Mesendoderm (in vitro differentiated cells): ENCODE measurements at places on chromosomes 1 and 21.

GRCh38 chr1:180909005-180909414 lies 3.7 kb upstream of the KIAA1614 start:
- H3K4me3 ChIP-seq = no peak overlapping the region
- H3K36me3 ChIP-seq = no peaks in the 10 kb centered on the region
- H3K27me3 ChIP-seq = no peaks in the 10 kb centered on the region
- H3K4me1 ChIP-seq = peaks cover 2% of the 10 kb centered on the region
- no peak for DNase-seq

- H3K4me3 ChIP-seq = no peak overlapping the region
- H3K27me3 ChIP-seq = no peaks in the 10 kb centered on the region
- H3K27ac ChIP-seq = no peak overlapping the region
- no peaks in the 10 kb centered on the region for H3K36me3 ChIP-seq
These were observed 52.2 kb upstream of the ROR1 start for GRCh38 chr1:63721531-63722189.

DNA sequence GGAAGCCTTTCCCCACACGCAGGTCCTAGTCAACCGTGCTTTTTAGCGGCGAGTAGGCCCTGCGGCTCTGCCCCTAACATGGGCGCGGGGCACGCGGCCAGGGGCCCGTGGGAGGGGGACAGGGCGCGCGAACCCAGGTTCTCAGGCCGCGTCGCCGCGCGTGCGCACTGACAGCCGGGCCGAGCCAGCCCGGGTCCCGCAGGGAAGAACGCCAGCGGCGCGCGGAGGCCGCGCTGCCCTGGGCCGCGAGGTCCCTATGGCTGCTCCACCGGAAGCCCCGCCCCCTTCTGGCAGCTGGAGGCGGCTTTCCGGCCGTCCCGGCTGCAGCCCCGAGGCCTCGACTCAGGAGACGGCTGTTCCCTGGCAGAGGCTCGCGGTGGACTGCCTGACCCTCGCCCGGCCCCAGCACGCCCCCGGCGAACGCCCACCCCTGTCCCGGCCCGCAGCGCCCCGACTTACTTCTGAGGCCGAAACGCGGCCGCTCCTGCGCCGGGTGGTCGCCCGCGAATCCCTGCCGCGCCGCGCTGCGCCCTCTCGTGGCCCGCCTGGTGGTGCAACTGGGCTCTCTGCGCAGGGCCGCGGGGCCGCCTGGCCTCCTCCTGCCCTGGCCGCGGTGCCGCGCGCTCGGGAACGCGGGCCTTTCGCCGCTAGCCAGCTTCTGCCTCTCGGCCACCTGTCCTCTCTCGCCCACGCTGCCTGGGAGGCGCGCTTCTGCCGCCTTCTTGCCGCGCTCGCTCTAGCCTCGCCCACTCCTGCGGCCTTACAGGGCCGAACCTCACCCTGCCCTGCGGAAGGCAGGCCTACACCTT lies 16.6 kb upstream of the RIPPLY3 start:
- H3K27me3 ChIP-seq = no peaks in the 10 kb centered on the region
- H3K4me1 ChIP-seq = peaks cover 7% of the 10 kb centered on the region
- H3K36me3 ChIP-seq = no peaks in the 10 kb centered on the region

DNA sequence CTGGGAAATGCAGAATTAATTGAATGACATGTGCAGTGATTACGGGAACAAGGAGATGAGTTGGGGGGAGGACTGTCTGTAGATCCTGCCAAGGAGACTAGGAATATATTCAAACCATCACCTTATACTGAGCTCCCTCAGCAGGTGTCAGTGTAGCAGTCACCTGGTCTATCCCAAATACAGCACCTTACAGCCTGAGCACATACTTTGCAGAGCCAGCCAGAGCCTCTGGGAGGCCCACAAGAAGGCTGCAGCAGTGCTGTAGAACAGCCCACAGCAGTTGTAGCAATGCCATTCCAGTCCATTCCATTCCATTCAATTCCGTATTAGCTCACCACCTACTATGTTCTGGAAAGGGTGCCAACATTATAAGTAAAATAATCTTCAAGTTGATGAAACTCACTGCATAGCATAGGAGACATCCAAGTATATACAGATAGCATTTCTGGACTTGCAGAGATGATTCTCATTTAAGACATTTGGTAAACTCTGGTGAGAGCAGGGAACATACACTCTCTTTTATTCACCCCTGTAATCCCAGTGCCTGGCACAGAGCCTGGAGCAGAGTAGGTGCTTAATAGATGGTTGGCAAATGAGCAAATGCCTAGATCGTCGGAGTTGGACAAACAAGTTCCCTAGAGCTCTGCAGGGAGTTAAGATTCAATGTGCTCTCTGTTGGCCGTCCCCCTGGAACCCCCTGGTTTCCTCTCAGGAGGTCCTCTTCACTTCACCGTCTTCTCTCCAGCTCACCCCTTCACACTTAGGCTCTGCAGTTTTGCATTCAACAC lies 44.7 kb downstream of the KCNC4 start:
- H3K36me3 ChIP-seq = no peaks in the 10 kb centered on the region
- H3K4me1 ChIP-seq = no peaks in the 10 kb centered on the region
- DNase-seq = no peak
- no peak overlapping the region for H3K4me3 ChIP-seq

GRCh38 chr1:220325306-220325995 lies 53.2 kb upstream of the RAB3GAP2 start:
- no peaks in the 10 kb centered on the region for H3K27me3 ChIP-seq
- H3K4me1 ChIP-seq = no peaks in the 10 kb centered on the region
- no peaks in the 10 kb centered on the region for H3K36me3 ChIP-seq
- no peak for DNase-seq

DNA sequence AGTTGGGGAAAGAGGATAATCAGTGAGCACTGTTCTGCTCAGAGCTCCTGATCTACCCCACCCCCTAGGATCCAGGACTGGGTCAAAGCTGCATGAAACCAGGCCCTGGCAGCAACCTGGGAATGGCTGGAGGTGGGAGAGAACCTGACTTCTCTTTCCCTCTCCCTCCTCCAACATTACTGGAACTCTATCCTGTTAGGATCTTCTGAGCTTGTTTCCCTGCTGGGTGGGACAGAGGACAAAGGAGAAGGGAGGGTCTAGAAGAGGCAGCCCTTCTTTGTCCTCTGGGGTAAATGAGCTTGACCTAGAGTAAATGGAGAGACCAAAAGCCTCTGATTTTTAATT lies 42.7 kb downstream of the YARS1 start:
- peaks cover 14% of the 10 kb centered on the region for H3K36me3 ChIP-seq
- H3K4me1 ChIP-seq = no peaks in the 10 kb centered on the region
- H3K4me3 ChIP-seq = no peak overlapping the region
- H3K27me3 ChIP-seq = no peaks in the 10 kb centered on the region
- DNase-seq = peak; percentile 27

- no peaks in the 10 kb centered on the region for H3K27me3 ChIP-seq
- H3K4me3 ChIP-seq = no peak overlapping the region
- H3K4me1 ChIP-seq = no peaks in the 10 kb centered on the region
- no peaks in the 10 kb centered on the region for H3K36me3 ChIP-seq
- H3K27ac ChIP-seq = no peak overlapping the region
These were observed 4.6 kb downstream of the BECN2 start for GRCh38 chr1:241962153-241962552.

DNA sequence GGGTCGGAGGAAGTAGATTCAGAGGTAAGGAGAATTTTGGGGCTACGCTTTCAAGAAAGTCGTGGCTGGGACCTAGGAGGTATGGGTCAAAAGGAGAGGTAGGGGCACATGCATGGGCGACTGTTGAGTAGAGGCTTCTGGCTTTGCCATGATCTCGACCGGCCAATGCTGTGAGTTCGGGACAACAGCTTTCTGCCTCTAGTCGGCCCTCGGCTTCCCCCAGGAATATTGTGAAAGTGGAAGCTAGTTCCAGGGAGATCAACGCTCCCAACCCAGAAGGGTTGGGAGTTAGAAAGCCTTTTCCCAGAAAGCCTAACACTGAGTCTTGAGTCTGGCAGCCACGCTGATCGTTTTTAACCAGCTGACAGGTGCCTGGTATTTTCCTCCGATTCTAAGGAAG lies 69.0 kb downstream of the ZNF678 start:
- no peak for DNase-seq
- no peaks in the 10 kb centered on the region for H3K4me1 ChIP-seq
- no peaks in the 10 kb centered on the region for H3K36me3 ChIP-seq
- H3K27ac ChIP-seq = no peak overlapping the region

GRCh38 chr21:35217504-35218060 lies 168.5 kb upstream of the RUNX1 start:
- H3K27me3 ChIP-seq = no peaks in the 10 kb centered on the region
- H3K27ac ChIP-seq = no peak overlapping the region
- DNase-seq = peak; percentile 99
- H3K4me3 ChIP-seq = no peak overlapping the region
- H3K36me3 ChIP-seq = no peaks in the 10 kb centered on the region

- H3K36me3 ChIP-seq = no peaks in the 10 kb centered on the region
- peak; percentile 67 for DNase-seq
- peaks cover 2% of the 10 kb centered on the region for H3K4me1 ChIP-seq
These were observed 759 bp downstream of the AMPD2 start for GRCh38 chr1:109620401-109620791.

DNA sequence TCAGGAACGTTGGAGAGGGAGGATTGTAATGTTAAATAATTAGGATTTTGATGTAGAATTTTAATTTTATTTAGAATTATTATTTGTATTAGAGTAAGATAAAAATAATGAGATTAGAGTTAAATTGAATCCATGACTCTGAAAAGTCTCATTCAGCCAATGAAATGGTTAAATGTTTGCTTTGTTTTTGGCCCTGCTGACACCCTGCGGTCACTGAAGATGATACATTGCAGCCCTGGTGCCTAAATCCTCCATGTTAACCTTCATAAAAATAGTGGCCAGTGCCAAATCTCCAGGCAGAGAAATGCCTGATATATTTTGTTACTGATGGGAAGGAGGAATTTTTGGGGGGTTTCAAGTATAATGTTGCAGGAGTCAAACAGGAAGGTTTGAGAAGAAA lies 27.3 kb upstream of the RLF start:
- no peak for DNase-seq
- no peaks in the 10 kb centered on the region for H3K36me3 ChIP-seq
- H3K4me1 ChIP-seq = no peaks in the 10 kb centered on the region
- no peak overlapping the region for H3K27ac ChIP-seq
- H3K4me3 ChIP-seq = no peak overlapping the region

DNA sequence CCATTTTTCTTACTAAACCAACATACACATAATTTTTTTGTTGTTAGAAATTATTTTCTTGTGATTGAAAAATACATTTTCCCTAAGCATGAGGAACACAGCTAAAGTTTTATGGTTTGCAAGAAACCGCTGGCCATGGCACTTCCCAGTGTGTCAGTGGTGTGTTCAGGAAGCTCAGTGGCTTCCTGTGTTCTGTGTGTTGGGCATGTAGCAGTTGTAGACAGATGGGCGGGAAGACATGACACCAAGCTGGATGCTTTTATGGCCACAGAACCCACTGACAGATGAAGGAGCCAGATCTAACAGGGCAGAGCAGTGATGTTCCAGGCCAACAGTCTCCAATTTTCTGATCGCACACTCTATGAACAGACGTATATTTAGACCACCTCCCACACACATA lies 119.8 kb downstream of the GALNT2 start:
- H3K27ac ChIP-seq = no peak overlapping the region
- no peak for DNase-seq
- H3K4me1 ChIP-seq = peaks cover 7% of the 10 kb centered on the region
- H3K36me3 ChIP-seq = no peaks in the 10 kb centered on the region
- H3K27me3 ChIP-seq = no peaks in the 10 kb centered on the region
- H3K4me3 ChIP-seq = no peak overlapping the region

- no peaks in the 10 kb centered on the region for H3K4me1 ChIP-seq
- no peaks in the 10 kb centered on the region for H3K36me3 ChIP-seq
- H3K27me3 ChIP-seq = no peaks in the 10 kb centered on the region
- H3K27ac ChIP-seq = no peak overlapping the region
These were observed 30.0 kb downstream of the IRF2BP2 start for GRCh38 chr1:234579967-234580366.

- no peak overlapping the region for H3K4me3 ChIP-seq
- no peaks in the 10 kb centered on the region for H3K27me3 ChIP-seq
- H3K27ac ChIP-seq = no peak overlapping the region
- peaks cover 2% of the 10 kb centered on the region for H3K36me3 ChIP-seq
- peak; percentile 99 for DNase-seq
- H3K4me1 ChIP-seq = peaks cover 16% of the 10 kb centered on the region
These were observed 161.0 kb downstream of the PLXNA2 start for GRCh38 chr1:208083016-208083714.

- no peak overlapping the region for H3K27ac ChIP-seq
- H3K36me3 ChIP-seq = no peaks in the 10 kb centered on the region
- no peaks in the 10 kb centered on the region for H3K27me3 ChIP-seq
- no peak for DNase-seq
- no peaks in the 10 kb centered on the region for H3K4me1 ChIP-seq
- no peak overlapping the region for H3K4me3 ChIP-seq
These were observed 91.9 kb downstream of the URB2 start for GRCh38 chr1:229717786-229718576.

DNA sequence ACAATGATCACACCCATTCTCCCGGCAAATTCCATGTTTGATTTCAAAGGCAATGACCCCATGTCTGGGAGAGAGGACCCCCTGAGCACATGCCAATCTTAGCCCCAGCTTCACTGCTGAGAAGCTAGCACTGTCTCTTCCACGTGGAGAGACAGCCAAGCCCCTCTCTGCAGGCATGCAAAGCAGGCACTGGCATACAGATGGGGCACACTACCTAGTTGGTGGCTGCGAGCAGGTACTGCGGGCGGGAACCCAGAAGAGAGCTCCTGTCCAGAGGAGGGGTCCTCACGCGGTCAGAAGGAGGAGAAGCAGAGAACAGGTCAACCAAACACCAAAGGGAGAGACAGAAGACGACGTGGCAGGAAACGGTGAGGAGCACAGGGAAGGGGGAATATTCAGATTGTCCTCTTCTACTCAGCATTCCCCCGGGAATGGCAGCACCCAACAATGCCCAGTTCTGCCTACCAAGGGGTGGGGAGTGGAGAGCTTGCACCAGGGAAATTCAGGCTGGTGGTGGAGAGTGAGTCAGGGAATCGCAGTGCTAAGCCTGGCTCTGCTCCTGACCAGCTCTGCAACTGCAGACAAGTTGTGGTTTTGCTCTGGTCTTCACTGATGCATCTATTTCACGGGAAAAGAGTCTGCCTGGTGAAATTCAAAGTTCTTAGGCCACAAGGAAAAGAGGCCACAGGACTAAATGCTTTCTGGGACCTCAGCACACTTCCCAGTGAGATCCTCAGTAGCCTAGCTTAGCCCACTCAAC lies 48.1 kb upstream of the GOLT1A start:
- no peak overlapping the region for H3K4me3 ChIP-seq
- H3K4me1 ChIP-seq = peaks cover 9% of the 10 kb centered on the region
- H3K27me3 ChIP-seq = no peaks in the 10 kb centered on the region

- peaks cover 38% of the 10 kb centered on the region for H3K4me1 ChIP-seq
- no peak overlapping the region for H3K27ac ChIP-seq
- H3K4me3 ChIP-seq = no peak overlapping the region
- no peaks in the 10 kb centered on the region for H3K36me3 ChIP-seq
These were observed 30.9 kb downstream of the SSBP3 start for GRCh38 chr1:54375298-54375697.
